Body of pancreas (tissue), 4 donors: ENCODE measurements at places on chromosomes 2 and 18. TPM values are rescaled to one million over a fixed set of nuclear protein-coding genes. Genes with fewer than 3 reads are reported as not detected.

Gene PKDCC
- total RNA-seq = 25.7 TPM

Gene DNAH6
- 1.3 TPM for total RNA-seq

Gene MAB21L4
- 0.26 TPM for total RNA-seq

Gene LRRTM1
- not detected for total RNA-seq

Gene STAT4
- total RNA-seq = 0.52 TPM

Gene ANKRD36B
- total RNA-seq = 57.1 TPM

GRCh38 chr2:8598295-8599165 lies 83.3 kb upstream of the ID2 start:
- no peak for DNase-seq
- no peaks in the 10 kb centered on the region for H3K36me3 ChIP-seq
- H3K4me3 ChIP-seq = no peak overlapping the region

DNA sequence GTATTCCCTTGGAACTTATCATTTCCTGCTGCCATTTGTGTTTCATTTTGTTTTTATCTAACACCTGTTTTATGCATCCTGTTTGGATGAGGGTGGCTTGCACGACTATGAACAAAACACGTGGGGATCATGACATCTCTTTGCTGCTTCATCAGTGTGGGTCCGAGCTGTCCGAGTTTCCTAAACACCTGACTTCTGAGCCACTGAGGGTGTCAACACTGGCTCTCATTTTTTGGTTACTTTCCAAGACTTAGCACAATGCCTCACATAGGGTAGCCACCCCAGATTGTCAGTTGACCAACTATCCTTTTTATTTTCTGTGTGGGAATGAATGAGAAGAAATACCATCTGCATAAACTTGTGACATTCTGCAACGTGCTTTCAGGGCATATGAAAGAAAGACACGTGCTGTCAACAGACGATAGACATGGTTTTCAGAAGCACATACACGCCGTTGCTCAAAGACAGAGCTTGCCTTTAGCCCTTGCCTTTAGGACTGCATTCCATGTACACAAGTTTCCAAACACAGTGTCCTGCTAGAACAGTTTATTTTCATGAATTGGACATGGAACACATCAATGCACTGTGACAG lies 166.7 kb downstream of the MYT1L start:
- no peak overlapping the region for H3K27ac ChIP-seq
- no peaks in the 10 kb centered on the region for H3K4me1 ChIP-seq
- no peaks in the 10 kb centered on the region for H3K27me3 ChIP-seq
- no peak overlapping the region for H3K4me3 ChIP-seq
- no peak for DNase-seq
- H3K36me3 ChIP-seq = no peaks in the 10 kb centered on the region

DNA sequence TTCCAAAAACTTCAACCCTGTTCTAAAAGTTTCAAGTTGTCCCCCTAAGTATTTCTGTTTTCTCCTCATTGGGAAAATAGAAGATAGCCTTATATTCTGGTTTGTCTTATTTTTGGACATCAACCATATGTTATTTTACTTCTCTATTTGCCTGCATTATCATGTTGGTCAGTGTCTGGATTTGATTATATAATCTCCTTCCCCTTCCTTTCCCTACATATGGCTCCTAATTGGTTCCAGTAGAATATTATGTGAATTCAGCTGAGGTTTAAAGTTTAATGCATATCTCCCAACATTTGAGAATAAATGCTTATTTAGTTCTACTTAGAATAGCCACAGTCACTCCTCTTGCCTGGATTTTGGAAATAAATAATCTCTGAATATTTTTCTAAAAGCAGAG lies 66.9 kb downstream of the OXER1 start:
- H3K4me3 ChIP-seq = no peak overlapping the region
- H3K4me1 ChIP-seq = no peaks in the 10 kb centered on the region
- H3K27me3 ChIP-seq = no peaks in the 10 kb centered on the region
- H3K36me3 ChIP-seq = no peaks in the 10 kb centered on the region
- H3K27ac ChIP-seq = no peak overlapping the region

DNA sequence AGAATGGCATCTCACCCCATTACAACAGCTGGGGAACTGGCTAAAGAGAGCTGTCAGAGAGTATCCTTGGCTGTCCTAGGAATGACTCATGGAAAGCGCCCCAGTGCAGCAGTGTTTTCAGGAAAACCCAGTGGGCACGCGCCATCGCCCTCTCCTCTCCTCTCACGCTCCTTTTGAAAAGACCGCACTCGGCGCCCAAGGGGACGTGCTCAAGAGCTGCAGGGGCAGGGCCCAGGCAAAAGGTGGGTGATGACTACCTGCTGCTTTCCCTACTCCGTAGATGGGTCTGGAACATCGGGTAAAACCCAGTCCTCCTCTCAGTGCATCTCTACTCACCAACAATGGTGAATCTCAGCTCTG lies 68.1 kb downstream of the EMILIN2 start:
- no peak for DNase-seq
- H3K27ac ChIP-seq = no peak overlapping the region
- peaks cover 4% of the 10 kb centered on the region for H3K36me3 ChIP-seq
- H3K4me1 ChIP-seq = peaks cover 10% of the 10 kb centered on the region
- H3K27me3 ChIP-seq = no peaks in the 10 kb centered on the region

DNA sequence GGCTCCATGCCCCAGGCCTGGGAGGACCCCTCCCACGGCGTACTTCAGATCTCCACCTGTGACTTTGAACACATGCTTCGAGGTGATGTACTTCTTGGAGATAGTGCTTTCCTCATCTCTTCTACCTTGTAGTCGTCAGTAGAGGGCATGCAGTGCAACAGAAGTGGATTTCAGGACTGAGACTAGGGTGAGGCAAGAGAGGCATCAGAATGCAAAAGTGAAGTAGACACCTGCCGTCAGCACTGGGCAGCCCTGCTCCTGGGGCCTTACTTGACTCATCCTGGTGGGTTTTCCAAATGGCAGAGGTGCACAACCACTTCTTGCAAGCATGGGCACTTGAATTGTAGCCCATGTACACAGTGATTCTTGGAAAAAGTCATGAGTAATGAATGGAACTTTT lies 258.8 kb downstream of the NEDD4L start:
- H3K4me1 ChIP-seq = peaks cover 3% of the 10 kb centered on the region
- H3K4me3 ChIP-seq = no peak overlapping the region
- H3K27ac ChIP-seq = no peak overlapping the region

DNA sequence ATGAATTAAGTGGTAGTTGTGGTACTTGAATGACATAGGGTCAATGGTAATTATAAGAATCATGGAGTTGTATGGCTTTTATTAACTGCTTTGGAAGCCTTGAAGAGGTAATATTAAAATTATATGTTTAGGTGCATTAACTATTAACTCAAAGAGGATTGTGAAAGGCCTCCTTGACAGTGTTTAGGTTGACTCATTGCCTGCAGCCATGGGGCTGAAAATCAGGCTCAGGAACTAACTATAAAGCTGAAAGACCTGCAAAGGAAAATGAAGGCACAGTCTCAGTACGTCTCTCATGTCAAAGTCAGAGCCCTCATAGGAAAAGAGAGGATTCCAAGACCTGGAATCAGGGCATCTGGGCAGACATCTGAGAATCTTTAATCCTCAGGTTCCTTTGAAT lies 31.0 kb downstream of the CACNB4 start:
- no peaks in the 10 kb centered on the region for H3K27me3 ChIP-seq
- no peaks in the 10 kb centered on the region for H3K4me1 ChIP-seq
- DNase-seq = no peak
- H3K36me3 ChIP-seq = no peaks in the 10 kb centered on the region
- H3K27ac ChIP-seq = no peak overlapping the region

DNA sequence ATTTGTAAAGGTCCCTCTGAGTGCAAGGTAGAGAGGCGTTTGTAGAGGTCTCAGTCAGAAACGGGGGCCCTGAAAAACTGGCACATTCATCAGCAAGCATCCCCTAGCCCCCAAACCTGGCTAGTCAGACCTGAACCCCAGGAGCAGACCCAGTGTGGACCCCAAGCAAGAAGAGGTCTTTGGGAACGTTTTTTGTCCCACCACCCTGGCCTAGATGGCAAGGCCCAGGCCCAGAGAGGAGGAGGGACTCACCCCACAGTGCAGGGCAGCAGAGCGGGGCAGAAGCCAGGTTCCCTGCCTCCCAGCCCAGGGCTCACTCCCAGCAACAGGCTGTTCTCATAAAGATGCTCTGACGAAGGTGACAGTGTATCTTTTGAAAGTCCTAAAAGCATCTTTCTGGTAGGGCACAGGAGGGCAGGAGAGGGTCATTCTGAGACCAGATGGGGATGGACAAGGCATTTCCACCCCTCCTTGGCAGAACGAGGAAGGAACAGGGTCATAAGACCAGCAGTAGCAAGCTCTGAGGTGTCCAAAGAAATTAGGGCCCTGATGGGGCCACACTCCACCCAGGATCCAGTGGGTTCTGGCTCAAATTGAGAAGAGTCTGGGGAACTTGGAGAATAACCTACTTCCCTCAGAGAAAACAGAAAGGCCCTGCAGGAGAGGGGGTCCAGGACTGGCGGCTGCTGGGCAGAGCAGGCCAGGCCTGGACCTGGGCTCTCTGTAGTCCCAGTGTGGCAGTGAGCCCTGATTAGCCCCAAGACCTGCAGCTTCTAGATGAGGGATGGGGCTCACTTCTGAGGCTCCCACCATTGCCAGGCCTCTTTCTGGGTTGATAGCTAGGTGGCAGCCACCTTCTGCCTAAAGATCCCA lies 18.2 kb downstream of the ADRA2B start:
- no peak overlapping the region for H3K27ac ChIP-seq
- H3K4me1 ChIP-seq = no peaks in the 10 kb centered on the region
- no peaks in the 10 kb centered on the region for H3K27me3 ChIP-seq
- no peaks in the 10 kb centered on the region for H3K36me3 ChIP-seq
- H3K4me3 ChIP-seq = no peak overlapping the region

- H3K27ac ChIP-seq = no peak overlapping the region
- H3K4me1 ChIP-seq = peaks cover 8% of the 10 kb centered on the region
- no peak for DNase-seq
- H3K27me3 ChIP-seq = no peaks in the 10 kb centered on the region
- peaks cover 8% of the 10 kb centered on the region for H3K36me3 ChIP-seq
- H3K4me3 ChIP-seq = no peak overlapping the region
These were observed 16.4 kb downstream of the STAT1 start for GRCh38 chr2:190997526-190998113.

DNA sequence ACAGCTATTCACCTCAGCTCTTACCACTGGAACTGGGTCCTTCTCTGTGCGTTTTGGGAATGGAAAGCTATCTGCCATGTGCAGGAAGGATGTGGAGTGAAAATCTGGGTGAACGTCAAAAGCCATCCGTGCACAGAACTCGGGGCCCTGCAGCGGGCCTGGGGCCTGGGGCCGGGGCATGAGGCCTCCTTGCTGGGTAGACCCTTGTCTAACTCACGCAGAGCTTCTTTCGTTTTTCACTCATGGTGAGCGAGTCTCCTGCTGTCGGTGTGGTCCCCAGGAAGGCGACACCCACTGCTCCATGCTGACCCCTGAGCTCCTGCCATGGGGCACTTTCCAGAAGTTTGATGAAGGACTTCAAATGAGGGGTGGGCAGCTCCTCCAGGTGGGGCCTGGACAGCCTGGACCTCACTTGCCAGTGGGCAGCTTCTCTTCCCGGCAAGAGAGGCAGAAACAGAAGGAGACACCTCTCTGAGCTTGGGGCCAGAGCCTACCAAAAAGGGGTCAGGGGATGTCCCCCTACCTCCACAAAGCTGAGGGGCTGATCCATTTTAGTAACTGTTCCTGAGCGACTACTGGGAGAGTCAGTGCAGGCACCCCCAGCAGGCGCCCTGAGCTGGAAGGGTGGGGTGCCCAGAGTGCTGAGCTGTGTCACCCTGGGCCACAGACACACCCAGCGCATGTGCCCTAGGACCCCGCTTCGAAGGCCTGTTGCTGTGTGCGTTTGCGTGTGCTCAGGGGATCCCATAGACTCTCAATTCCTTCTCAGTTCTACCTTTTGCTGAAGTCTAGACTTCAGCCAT lies 117.7 kb upstream of the HDAC4 start:
- H3K4me3 ChIP-seq = no peak overlapping the region
- no peaks in the 10 kb centered on the region for H3K4me1 ChIP-seq
- H3K27me3 ChIP-seq = no peaks in the 10 kb centered on the region
- DNase-seq = no peak
- no peaks in the 10 kb centered on the region for H3K36me3 ChIP-seq

GRCh38 chr18:65751155-65752085 lies 608 bp downstream of the CDH7 start:
- H3K27me3 ChIP-seq = no peaks in the 10 kb centered on the region
- H3K4me1 ChIP-seq = peaks cover 15% of the 10 kb centered on the region
- H3K27ac ChIP-seq = no peak overlapping the region
- DNase-seq = no peak
- H3K36me3 ChIP-seq = no peaks in the 10 kb centered on the region

DNA sequence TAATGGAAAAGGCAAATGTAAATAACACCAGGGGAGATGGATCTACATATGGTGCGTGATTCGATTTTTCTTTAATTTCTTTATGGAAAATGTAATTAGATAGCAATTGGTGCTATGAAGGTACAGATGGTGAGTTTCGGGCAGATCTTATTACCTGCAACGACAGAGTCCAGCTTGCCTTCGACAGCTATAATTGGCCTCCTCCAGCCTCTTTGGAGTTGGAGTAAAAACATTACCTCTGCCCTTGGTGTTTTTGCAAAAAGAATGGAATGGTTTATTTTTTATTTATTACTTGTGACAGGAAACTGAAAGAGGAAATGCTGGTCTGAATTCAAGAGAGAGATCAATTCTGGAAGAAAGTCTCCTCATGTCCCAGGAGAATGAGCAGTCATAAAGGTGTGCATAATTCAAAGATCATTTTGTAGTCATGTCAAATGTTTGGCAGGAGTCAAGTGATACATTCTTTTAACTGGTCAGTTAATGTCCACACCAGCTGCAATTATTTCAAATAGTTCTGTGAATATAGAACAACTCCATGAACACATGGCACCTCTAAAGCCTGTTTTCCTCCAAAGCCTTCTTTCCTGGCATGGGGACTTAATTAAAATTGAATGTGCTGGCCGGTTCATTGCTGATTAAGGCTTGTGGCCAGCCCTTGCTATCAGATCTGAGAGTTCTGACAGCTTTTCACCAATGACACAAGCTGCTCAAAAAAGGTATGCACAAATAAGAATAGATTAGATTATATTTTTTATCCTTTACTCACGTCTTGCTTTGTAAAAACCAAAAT lies 46.9 kb upstream of the KCNH7 start:
- H3K4me1 ChIP-seq = no peaks in the 10 kb centered on the region
- no peaks in the 10 kb centered on the region for H3K27me3 ChIP-seq
- H3K27ac ChIP-seq = no peak overlapping the region
- H3K4me3 ChIP-seq = no peak overlapping the region

GRCh38 chr2:190415794-190416775 lies 7.9 kb downstream of the MFSD6 start:
- H3K27ac ChIP-seq = no peak overlapping the region
- no peak for DNase-seq
- peaks cover 31% of the 10 kb centered on the region for H3K4me1 ChIP-seq
- H3K27me3 ChIP-seq = no peaks in the 10 kb centered on the region

- DNase-seq = peak; percentile 79
- peaks cover 57% of the 10 kb centered on the region for H3K4me1 ChIP-seq
- H3K4me3 ChIP-seq = peak within 1 kb of the TSS; percentile 92
- no peaks in the 10 kb centered on the region for H3K27me3 ChIP-seq
- peak within 1 kb of the TSS; percentile 96 for H3K27ac ChIP-seq
These were observed at the start of gene SETBP1 for GRCh38 chr18:44680273-44681075. Gene SETBP1, plus strand, starts transcription at chr18:44680888. Its CDS starts 20,459 bp downstream, at chr18:44701347.
